ENCODE measurements at places on chromosomes 5 and 9.

DNA sequence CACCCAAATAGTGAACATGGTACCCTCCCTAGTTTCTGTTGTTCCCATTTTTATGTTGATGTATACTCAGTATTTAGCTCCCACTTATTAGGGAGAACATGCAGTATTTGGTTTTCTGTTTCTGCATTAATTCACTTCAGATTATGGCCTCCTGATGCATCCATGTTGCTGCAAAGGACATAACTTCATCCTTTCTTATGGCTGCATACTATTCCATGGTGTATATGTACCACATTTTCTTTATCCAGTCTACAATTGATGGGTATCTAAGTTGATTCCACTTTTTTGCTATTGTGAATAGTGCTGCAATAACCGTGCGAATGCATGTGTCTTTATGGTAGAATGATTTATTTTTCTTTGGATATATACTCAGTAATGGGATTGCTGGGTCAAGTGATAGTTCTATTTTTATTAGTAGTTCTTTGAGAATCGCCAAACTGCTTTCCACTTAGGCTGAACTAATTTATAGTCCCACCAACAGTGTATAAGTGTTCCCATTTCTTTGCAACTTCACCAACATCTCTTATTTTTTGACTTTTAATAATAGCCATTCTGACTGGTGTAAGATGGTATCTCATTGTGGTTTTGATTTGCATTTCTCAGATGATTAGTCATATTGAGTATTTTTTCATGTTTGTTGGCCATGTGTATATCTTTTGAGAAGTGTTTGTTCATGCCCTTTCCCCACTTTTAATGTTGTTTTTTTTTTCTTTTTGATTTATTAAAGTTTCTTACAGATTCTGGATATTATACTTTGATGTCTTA, 79.6 kb downstream of the SMIM15 start:
- no peak for DNase-seq

DNA sequence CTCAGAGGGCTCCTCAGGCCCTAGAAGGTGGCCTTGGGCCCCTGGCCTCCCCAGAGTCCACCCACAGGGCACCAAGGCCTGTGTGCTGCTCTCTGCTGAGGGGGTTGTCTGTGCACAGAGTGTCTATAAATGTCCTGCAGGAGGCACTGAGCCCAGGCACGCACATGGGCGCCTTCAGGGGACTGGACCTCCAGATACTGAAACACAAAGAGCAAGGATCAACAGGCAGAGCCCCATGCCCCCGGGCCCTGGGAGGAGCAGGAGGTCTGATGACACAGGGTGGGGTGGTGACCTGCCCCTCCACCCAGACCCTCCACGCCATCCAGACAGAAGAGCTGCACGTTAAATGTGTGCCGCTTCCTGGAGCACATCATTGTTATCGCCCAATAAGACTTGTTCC, 64.6 kb upstream of the SIMC1 start:
- DNase-seq: no peak

DNA sequence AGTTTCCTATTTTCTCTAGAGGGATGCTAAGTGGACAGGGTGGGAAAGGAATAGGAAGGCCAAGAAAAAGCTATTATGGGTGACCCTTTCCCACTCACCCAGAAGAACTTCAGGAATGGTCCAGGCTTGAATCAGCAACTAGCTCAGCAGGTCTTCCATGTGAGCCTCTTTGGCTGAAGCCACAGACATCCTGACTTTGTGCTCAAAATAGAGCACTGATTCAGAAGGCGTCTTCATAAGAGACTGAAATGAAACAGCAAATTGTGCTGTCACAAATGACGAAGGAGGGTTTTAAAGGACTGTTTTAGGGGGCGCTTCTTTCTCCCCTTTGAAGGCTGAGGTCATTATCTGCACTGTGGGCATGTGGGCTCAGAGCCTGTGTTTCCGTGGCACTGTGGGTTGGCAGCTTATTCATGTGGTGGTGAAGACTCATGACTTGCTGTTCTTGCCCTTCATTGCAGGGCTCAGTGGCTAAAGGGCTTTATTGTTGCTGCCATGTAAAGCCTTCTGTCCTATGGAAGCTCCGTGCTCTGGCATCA, 65.8 kb upstream of the NFIL3 start:
- no peak for DNase-seq

DNA sequence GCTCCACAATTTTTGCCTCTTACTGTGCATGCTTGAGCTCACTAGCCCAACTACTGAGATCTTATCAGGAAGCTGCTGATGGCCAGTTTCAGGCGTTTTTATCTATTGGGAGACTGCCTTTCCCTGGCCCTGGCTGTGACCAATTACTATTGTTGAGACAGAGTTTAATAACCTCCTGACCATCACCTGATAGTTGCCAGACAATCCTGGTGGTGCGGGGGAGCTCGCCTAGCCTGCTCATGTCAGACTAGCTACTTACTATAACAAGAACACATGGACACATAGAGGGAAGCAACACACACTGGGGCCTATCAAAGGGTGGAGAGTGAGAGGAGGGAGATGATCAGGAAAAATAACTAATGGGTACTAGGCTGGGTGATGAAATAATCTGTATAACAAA, 13.0 kb upstream of the OXCT1 start:
- no peak for DNase-seq

- DNase-seq: no peak
These were observed 75.2 kb upstream of the SLC25A48 start for GRCh38 chr5:135759149-135759784.

DNA sequence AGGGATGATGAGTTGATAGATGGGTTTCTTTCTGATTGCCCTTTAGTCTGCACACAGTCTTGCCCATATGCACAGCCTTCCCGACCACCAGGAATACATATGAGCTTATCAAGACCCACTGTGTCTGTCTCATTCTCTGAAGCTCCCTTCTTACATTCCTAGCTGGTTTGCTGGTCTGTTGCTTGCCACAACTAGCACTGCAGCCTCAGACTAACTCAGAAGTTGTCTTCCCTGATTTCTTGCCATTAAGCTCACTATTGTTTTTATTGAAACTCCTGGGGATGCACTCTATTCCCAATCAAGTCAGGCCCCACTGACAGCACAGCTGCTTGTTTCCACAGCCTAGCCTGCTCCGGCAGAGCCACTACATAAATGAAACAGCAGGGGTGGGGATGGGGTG, 97.5 kb downstream of the SAXO1 start:
- no peak for DNase-seq

DNA sequence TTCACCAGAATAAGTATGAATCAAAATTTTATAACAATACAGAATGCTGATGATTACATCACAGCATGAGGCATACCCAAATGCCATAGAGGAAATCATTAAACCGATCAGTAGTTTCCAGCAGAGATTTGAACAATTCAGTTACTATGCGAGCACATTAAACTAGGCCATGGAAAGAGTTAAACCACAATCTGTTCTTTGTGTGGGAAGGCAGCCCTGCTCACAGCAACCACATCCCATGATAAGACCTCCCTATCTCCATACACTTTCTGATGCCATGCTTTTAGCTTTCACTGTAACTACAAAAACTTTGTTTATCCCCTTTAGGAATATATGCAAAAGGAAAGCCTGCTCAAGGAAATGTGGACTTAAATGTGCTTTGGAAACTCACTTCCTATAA, 4.5 kb downstream of the NFIB start:
- DNase-seq: no peak

- DNase-seq: no peak
These were observed 127.1 kb downstream of the DAB2IP start for GRCh38 chr9:121778252-121779225.

- DNase-seq: no peak
These were observed 93.6 kb upstream of the TSLP start for GRCh38 chr5:110977915-110978314.

DNA sequence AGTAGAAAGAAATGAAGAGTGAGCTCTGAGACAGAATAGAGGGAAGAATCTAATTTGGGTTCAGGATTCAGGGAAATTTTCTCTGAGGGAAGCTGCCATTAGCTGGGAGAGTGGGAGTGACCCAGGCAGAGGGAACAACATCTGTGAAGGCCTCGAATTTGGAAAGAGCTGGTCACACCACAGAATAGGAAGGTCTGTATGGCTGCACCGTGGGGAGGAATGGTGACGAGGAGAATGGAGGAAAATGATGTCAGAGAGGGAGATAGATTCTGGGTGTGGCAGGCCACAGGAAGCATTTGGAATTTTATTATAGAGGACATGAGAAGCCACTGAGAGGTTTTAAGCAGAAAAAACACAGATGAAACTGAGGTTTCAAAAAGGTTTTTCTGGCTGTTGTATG, 98.5 kb downstream of the MAMDC2 start:
- no peak for DNase-seq

DNA sequence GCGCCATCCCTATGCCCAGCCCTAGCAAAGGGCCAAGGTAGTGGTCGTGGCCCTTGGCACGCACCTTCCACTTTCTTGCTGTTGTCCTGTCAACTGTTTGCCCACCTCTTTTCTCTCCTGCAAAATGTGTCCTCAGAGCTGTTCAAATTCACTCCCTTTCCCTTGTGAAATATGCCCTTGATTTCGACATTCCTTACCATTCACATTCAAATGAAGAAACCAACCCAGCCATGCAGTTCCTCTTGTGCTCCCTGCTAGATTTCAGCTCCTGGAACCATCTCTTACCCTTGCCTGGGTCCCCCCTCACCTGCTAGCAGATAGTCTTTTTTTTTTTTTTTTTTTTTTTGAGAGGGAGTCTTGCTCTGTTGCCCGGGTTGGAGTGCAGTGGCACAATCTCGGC, 19.6 kb upstream of the HRH2 start:
- no peak for DNase-seq

GRCh38 chr5:64165500-64166200, at the start of gene RNF180:
Gene RNF180 (plus strand): TSS chr5:64165843. CDS start chr5:64200808, 34,965 bp downstream.
- peak; percentile 16 for DNase-seq

DNA sequence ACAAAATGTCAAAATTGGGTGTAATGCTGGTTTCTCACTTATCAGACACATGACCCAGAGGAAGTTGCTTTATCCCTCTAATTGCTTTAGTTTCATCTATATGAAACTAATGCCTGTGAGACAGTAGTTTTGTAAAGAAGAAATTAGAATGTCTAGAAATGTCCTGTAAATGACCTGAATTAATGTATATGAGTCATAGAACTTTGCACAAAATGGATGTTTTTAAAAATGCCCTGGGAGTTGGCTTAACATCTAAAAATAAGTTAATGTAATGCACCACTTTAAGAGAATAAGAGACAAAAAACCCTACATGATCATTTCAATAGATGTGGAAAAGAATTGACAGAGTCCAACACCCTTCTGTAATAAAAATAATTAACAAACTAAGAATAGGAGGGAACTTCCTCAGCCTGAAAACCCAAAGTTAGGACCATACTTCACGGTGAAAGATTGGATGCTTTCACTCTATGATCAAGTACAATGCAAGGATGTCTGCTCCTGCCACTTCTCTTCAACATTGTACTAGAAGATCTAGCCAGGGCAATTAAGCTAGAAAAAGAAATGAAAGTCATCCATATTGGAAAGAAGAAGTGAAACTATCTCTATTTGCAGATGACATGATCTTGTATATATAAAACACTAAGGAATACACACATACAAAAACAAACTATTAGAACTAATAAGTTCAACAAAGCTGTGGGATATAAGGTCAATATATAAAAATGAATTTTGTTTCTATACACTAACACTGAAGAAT, 117.9 kb downstream of the MELK start:
- no peak for DNase-seq

DNA sequence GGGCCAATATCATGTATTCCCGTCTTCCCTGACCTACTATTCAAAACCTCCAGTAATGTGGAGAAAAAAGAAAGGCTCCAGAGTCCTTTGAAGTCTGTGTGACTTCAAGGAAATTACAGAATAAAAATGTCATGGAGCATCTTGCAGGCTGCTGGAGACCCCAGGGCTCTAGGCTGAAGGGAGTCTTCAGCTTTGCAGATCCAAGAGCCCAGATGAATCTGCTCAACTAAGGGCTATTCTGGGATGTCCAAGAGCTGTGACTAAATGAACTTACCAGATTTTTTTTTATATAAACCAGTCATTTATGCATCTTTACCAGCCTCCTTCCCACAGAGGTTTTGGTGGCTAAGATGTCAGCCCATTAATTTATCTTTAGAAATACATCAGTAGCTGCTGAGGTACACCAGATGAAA, 167.3 kb downstream of the MUSK start:
- no peak for DNase-seq

DNA sequence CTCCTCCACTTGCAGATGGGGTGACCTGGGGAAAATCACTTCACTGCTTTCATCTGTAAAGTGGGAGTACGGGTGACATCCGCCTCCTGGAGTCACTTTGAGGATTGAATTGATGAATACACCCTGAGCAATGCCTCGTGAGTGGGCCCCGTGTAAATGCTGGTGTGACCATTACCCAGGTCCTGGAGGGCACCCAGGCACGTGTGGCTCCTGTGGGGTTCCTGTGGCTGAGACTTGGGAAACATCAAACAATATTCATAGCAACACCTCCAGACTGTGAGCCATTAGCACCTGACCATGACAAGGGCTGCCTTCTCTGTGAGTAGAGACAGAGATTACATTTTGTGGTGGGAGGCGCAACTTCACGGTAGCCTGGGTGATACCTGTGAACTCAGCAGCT, 11.4 kb downstream of the MRPL36 start:
- DNase-seq: no peak

DNA sequence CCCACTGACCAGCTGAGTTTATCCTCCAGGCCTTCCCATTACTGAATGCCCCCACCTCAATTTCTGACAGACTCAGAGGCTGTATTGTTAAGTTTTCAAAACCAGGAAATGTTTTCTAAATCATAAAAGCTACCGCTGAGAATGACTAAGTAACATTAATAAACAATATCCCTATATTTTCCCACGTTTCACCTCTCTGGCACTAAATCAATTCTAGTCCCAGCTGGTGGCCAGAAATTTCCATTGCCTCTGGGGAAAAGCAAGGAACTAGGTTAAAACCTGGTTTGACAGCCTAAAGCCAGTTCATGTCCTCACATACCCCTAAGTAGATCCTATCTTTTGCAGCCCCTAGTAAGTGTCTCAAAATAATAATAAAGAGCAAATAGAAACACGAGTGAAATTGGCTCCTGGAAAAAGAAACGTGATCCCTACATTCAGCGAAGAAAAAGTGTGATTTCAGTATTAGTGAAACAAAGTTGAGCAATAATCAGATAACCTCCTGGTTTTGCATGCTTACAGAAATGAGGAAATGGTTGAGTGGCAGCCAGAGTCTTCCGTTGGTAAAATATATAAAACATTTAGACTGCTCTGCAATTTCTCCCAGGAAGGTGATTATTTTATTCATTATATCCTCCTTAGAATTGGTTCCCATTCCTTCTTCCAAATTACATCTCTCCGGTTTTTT, 110.9 kb downstream of the ESM1 start:
- DNase-seq: no peak

DNA sequence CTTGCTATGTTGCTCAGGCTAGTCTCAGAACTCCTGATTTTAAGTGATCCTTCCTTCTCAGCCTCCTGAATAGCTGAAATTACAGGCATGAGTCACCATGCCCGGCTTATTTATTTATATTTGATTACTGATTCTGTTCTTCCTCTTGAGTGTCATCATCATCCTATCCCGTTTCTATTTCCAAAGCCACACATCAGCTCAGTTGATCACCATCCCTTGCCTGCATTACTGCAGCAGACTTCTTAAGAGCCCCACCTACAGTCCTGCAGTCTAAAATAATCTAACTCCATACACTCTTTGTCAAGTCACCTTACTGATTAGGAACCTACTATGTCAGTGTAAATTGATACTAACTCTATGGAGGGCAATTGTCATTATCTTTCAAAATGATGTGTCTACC, 138.9 kb upstream of the RAI14 start:
- DNase-seq: peak; percentile 81

GRCh38 chr5:126192226-126192625, 231.0 kb upstream of the GRAMD2B start:
- DNase-seq: no peak

GRCh38 chr5:178356431-178356872, 123.8 kb upstream of the PHYKPL start:
- no peak for DNase-seq

- no peak for DNase-seq
These were observed 260.7 kb downstream of the CRB2 start for GRCh38 chr9:123616707-123617106.

Data from fibroblast of gingiva (primary cell).